Spinal cord (tissue), 10 donors: ENCODE measurements at places on chromosomes 6 and 20. TPM values are rescaled to one million over a fixed set of nuclear protein-coding genes. Genes with fewer than 3 reads are reported as not detected.

TCF15 gene
- total RNA-seq = 1.8 TPM

DNA sequence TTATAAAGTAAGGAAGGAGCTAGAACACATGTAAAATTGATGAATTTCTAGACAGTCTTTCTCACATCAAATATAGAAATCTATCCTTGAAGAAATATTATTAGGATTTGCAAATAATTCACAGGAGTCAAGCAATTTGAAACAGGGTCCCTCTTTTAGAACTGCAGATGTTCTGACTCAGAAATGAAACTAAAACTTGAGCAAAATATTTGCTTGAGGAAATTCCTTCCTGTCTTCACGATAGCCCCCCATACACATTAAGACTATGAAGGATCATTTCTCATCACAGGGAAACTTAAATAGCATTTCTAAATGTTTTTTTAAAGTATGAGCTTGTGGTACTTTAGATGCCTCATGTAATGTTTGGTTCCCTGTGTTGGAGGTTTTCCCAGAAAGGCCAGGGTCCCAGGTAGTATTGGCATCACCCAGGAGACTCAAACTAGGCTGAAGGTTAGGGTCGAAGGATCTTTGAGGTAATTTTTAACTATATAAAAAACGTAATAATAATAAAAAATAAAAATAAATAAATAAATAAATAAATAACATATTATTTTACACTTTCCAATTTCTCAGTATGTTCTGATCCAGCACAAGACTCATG lies 144.0 kb upstream of the TBX18 start:
- H3K4me3 ChIP-seq = no peak overlapping the region
- H3K27ac ChIP-seq = no peak overlapping the region
- no peak for DNase-seq
- H3K27me3 ChIP-seq = no peaks in the 10 kb centered on the region

- no peak overlapping the region for H3K4me3 ChIP-seq
- no peak for DNase-seq
- H3K36me3 ChIP-seq = peaks cover 18% of the 10 kb centered on the region
- H3K4me1 ChIP-seq = no peaks in the 10 kb centered on the region
Measured at GRCh38 chr20:41094353-41095055, 42.8 kb upstream of the PLCG1 start.

GRCh38 chr20:6519556-6519955 lies 247.9 kb upstream of the BMP2 start:
- no peak for DNase-seq
- no peaks in the 10 kb centered on the region for H3K36me3 ChIP-seq
- H3K27me3 ChIP-seq = no peaks in the 10 kb centered on the region

MBOAT1 gene
- total RNA-seq = 15.8 TPM

SLA2 gene
- total RNA-seq = not detected
